ENCODE measurements at places on chromosomes 7 and 10. TPM values are rescaled to one million over a fixed set of nuclear protein-coding genes. Genes with fewer than 3 reads are reported as not detected.

The CNTNAP2 gene
- total RNA-seq: 1.4 TPM

The ASZ1 gene
- not detected for total RNA-seq

The TAS2R4 gene
- 0.42 TPM for total RNA-seq

The ARF5 gene
- 260 TPM for total RNA-seq

The CYP26C1 gene
- total RNA-seq: not detected

The DRGX gene
- not detected for total RNA-seq

The SPAM1 gene
- not detected for total RNA-seq

The PKD2L1 gene
- total RNA-seq: not detected

GRCh38 chr10:29734640-29734961 lies 99.8 kb upstream of the SVIL start:
- H3K27me3 ChIP-seq: no peaks in the 10 kb centered on the region
- H3K36me3 ChIP-seq: no peaks in the 10 kb centered on the region
- peak overlapping the region; percentile 100 for H3K27ac ChIP-seq
- H3K4me1 ChIP-seq: peaks cover 12% of the 10 kb centered on the region
- H3K4me3 ChIP-seq: peak overlapping the region; percentile 74
- no peak for DNase-seq

- H3K4me1 ChIP-seq: peaks cover 24% of the 10 kb centered on the region
- no peak overlapping the region for H3K4me3 ChIP-seq
- H3K27ac ChIP-seq: peak overlapping the region; percentile 11
- no peak for DNase-seq
Observed at GRCh38 chr10:119216127-119216526, 8.8 kb downstream of the GRK5 start.

- peak overlapping the region; percentile 9 for H3K4me3 ChIP-seq
- H3K4me1 ChIP-seq: peaks cover 3% of the 10 kb centered on the region
- H3K36me3 ChIP-seq: peaks cover 33% of the 10 kb centered on the region
Observed at GRCh38 chr10:72887043-72887442, 6.5 kb upstream of the OIT3 start.

DNA sequence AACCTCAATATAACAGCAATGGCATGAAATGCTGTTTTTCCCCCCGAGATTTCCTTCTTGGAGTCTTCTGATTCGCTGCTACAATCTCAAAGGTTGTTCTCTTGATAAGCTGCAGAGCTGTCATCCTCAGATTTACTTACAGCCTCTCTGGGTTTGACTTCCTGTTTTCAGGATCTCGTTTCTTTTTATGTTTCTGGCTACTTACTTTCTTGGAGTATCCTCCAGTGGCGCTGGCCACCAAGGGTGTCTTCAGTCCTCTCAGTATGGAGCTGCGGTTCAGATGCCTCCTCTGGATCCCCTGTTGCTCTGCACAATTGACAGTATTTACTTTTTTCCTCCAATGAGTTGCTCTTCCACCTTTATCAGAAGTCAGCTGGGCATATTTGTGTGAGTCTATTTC lies 152.0 kb upstream of the TMEM72 start:
- no peak overlapping the region for H3K4me3 ChIP-seq
- no peaks in the 10 kb centered on the region for H3K4me1 ChIP-seq
- no peak overlapping the region for H3K27ac ChIP-seq
- H3K36me3 ChIP-seq: no peaks in the 10 kb centered on the region
- H3K27me3 ChIP-seq: no peaks in the 10 kb centered on the region
- no peak for DNase-seq

GRCh38 chr10:102619281-102619981 lies 24.8 kb upstream of the TRIM8 start:
- peak overlapping the region; percentile 52 for H3K27ac ChIP-seq
- DNase-seq: no peak
- H3K4me3 ChIP-seq: no peak overlapping the region
- no peaks in the 10 kb centered on the region for H3K27me3 ChIP-seq
- H3K36me3 ChIP-seq: no peaks in the 10 kb centered on the region

GRCh38 chr7:155889636-155890511 lies 77.6 kb upstream of the SHH start:
- H3K4me1 ChIP-seq: no peaks in the 10 kb centered on the region
- H3K36me3 ChIP-seq: no peaks in the 10 kb centered on the region
- no peaks in the 10 kb centered on the region for H3K27me3 ChIP-seq

DNA sequence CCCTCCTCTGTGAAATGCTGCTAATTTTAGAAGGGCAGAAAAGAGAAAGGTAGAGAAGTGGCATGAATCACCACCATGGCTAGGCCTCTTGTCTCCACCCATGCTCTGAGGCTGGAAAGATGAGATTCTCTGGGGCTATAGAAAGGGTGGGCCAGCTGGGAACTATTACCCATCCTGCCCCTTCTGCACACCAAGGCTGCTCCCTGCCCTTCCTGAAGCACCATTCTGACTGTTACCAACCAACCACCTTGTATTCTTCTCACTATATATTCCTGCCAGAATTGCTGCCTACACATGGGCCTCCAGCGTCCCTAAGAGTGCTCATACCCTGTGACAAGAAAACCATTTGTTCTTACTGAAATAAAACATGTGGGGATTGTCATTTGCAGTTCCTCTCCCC lies 11.4 kb upstream of the DLX6 start:
- H3K27ac ChIP-seq: no peak overlapping the region
- peaks cover 72% of the 10 kb centered on the region for H3K27me3 ChIP-seq
- no peaks in the 10 kb centered on the region for H3K36me3 ChIP-seq
- H3K4me3 ChIP-seq: no peak overlapping the region
- no peaks in the 10 kb centered on the region for H3K4me1 ChIP-seq

GRCh38 chr10:103667356-103667755 lies 173.9 kb downstream of the NEURL1 start:
- no peaks in the 10 kb centered on the region for H3K36me3 ChIP-seq
- H3K27ac ChIP-seq: peak overlapping the region; percentile 42
- H3K4me1 ChIP-seq: peaks cover 33% of the 10 kb centered on the region
- no peaks in the 10 kb centered on the region for H3K27me3 ChIP-seq
- DNase-seq: no peak
- H3K4me3 ChIP-seq: no peak overlapping the region

DNA sequence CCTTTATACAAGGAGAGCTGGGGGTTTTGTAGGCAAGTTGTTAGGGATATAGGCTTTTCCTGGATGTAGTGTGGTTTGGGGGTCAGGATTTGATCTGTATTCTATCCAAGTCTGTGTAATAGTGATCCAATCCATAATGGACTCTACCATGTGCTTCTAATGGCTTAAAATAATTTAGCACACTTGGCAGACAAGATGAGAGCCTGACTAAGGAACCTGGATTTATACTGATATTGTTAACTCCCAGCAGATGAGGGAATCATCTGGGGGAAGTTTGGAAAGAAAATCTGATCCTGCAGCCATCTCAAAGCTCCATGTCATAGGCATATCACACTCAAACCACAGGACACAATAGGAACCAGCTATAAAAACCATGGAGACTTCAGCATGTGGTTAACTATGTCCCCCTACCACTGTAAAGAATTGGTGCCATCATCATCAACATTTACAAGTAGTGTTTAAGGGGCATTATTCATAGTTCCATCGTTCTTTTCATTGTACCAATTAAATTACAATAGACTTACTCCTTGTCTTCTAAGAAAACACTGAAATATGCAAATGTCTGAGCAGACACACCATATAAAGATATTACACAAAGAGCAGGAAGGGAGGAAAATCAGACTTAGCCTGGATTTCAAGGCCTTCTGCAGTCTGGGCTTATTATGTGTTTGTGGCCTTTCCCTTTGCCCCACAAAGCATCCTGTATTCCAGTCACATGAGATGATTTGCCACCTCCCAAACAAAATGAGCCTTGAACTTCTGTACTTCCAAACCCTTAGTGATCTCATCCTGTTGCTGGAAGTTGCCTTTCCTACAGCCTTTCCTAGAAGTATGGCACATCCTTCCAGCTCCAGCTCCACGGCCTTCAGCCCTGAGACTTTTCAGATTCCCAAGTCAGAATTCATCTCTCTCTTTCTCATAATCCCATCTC lies 22.5 kb upstream of the HPS1 start:
- no peak overlapping the region for H3K4me3 ChIP-seq
- no peaks in the 10 kb centered on the region for H3K36me3 ChIP-seq
- H3K27ac ChIP-seq: no peak overlapping the region

- no peaks in the 10 kb centered on the region for H3K4me1 ChIP-seq
- no peak overlapping the region for H3K4me3 ChIP-seq
- H3K36me3 ChIP-seq: no peaks in the 10 kb centered on the region
Observed at GRCh38 chr10:46247808-46248569, 38.8 kb upstream of the ANTXRL start.

GRCh38 chr10:124701881-124702656 lies 42.1 kb downstream of the FAM53B start:
- peaks cover 96% of the 10 kb centered on the region for H3K36me3 ChIP-seq
- H3K27ac ChIP-seq: peak overlapping the region; percentile 91

DNA sequence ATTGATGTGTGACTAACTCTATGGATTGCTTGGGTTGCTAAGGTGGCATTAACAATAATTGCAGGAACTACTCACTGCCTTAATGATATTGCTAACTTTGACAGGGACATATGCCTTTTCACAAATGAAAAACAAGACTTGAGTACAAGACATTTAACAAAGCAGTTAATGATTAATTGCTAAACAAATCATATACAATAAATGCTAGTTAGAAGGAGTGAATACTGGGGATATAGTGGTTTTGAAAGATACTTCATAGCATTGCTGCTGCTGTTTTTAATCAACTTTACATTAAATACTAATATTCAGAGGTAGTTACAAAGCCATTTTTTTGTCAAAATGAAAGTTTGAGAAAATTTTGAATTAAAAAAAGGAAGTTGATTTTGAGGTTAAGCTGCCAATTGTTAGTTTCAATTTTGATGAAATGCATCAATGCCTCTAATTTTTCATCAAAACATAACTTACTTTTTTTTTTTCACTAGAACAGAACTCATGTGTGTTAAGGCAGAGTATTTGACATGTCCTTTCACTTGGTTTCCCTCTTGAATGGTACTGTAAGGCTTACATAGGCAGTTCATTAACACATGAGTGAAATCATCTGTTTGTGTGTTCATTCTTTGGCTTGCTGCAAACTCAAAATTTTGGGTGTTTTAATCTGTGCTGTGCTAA lies 106.2 kb upstream of the SEMA3D start:
- no peaks in the 10 kb centered on the region for H3K36me3 ChIP-seq
- H3K27me3 ChIP-seq: no peaks in the 10 kb centered on the region
- no peaks in the 10 kb centered on the region for H3K4me1 ChIP-seq
- no peak for DNase-seq

GRCh38 chr10:37728830-37729229 lies 128.6 kb downstream of the ZNF248 start:
- no peak overlapping the region for H3K4me3 ChIP-seq
- H3K27me3 ChIP-seq: no peaks in the 10 kb centered on the region
- H3K36me3 ChIP-seq: no peaks in the 10 kb centered on the region

GRCh38 chr7:68309806-68310205 lies 1288.5 kb upstream of the AUTS2 start:
- DNase-seq: no peak
- H3K36me3 ChIP-seq: no peaks in the 10 kb centered on the region
- H3K27ac ChIP-seq: no peak overlapping the region
- H3K4me1 ChIP-seq: no peaks in the 10 kb centered on the region

DNA sequence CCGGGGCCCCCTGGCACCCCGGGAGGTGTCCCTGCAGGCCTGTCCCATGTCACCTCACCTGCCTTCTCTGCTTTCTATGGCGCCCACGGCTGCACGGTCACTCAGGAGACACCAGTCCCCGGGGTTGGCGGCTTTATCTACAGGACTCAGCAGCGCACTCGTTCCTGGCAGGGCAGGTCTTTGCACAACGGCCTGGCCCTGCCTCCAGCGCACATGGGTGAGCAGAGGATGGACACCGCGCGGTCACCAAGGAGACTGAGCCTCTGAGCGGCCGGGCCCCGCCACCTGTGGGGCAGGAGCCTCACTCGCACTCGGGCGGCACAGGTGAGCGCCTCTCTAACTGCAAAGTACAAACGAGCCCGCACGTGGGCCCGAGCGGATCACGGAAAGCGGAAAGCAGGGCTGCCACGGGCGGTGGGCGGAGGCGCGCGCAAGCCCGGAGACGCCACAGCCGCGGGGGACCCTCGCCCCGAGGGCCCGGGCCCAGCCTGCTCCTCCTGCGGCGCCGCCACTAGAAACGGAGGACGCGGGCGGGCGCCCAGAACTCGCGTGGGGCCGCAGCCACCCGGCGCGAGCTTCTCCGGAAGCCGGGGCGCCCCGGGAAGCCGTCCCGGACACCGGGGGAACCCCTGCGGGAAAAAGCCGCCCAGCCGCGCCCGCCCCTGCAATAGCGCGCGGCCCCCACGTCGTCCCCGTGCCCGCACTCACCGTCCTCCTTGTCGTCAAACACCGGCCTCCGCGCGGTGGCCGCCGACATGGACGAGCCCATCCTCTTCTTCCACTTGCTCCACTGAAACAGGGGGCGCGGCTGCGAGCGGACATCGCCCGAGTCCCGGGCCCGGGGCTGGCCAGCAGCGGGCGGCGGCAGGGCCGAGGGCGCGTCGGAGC lies 642 bp downstream of the STK32C start:
- peak overlapping the region; percentile 86 for H3K4me3 ChIP-seq
- H3K27me3 ChIP-seq: no peaks in the 10 kb centered on the region
- DNase-seq: no peak
- no peak overlapping the region for H3K27ac ChIP-seq
- H3K4me1 ChIP-seq: peaks cover 8% of the 10 kb centered on the region

DNA sequence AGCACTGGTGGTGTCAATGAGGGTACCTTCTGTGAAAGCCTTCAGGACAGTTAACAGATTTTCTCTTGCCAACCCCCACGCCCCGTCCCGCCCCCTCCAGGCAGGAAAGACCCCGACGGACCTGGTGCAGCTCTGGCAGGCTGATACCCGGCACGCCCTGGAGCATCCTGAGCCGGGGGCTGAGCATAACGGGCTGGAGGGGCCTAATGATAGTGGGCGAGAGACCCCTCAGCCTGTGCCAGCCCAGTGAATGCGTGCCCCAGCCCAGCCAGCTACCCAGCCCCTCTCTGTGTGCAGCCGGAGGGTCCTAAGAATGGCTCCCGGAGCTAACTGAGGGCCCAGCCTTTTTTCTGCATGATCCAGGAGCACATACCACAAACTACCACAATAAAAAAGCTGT lies 713 bp upstream of the HOGA1 start:
- H3K4me1 ChIP-seq: no peaks in the 10 kb centered on the region
- H3K4me3 ChIP-seq: no peak overlapping the region
- DNase-seq: no peak
- no peaks in the 10 kb centered on the region for H3K36me3 ChIP-seq

- DNase-seq: no peak
- H3K27ac ChIP-seq: no peak overlapping the region
- H3K4me3 ChIP-seq: no peak overlapping the region
- H3K36me3 ChIP-seq: no peaks in the 10 kb centered on the region
Observed at GRCh38 chr10:59098387-59098786, 78.1 kb upstream of the PHYHIPL start.

GRCh38 chr10:12781976-12782375 lies 219.5 kb downstream of the CCDC3 start:
- no peak overlapping the region for H3K4me3 ChIP-seq
- peaks cover 6% of the 10 kb centered on the region for H3K4me1 ChIP-seq
- peak overlapping the region; percentile 59 for H3K27ac ChIP-seq
- no peak for DNase-seq
- H3K36me3 ChIP-seq: no peaks in the 10 kb centered on the region
- H3K27me3 ChIP-seq: no peaks in the 10 kb centered on the region
